ENCODE measurements at places on chromosomes 3 and 15. TPM values are rescaled to one million over a fixed set of nuclear protein-coding genes. Genes with fewer than 3 reads are reported as not detected.

DNA sequence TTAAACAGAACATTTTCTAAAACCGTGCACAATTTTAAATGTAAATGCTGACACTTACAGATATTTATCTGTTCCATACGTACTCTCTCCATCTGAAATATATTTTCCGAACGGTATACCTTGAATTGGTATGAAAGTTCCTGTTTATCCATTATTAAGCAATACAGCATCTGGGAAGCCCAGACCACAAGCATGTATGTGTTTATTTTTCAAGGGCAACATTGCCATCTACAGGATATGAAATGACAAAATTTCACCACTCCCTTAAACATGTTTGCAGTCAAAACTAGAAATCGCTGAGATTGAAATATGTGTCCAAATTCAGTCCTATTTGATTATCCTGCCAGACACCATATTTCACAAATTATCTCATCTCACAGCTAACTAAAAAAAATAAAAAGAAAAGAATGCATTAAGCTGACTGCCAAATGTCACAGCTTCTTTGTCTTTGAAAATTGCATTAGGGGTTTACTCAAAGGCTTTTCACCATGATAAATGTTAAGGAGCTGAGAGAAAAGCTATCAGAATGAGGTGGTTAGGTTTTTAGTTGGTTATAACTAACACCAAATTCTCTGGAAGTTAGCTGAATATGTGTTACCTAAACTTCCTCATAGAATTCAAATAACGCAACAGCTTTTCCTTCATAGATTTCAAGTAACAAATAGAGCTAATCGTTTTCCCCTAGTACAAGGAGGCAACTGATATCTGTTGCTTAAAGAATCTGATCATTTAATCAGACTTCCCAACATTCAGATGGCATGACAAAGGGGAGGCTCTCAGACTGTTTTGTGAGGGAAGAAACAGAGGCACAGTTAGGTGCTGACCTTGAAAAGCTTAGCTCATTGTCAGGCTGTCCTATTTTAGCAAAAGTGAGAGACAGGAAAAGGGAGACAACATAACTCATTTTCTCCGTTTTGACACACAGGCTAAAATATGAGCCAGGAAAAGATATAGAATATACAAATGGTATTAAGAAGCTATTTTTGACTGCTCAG, 533.1 kb downstream of the TBL1XR1 start:
- no peak for DNase-seq

The SCG5 gene
- 2.8 TPM for total RNA-seq

- no peak for DNase-seq
Measured at GRCh38 chr15:75360391-75360790, 8.0 kb downstream of the MAN2C1 start.

GRCh38 chr15:60389261-60390077, 8.3 kb downstream of the ANXA2 start:
- DNase-seq: no peak

GRCh38 chr3:87997298-87997697, 61.5 kb downstream of the CGGBP1 start:
- DNase-seq: peak; percentile 41

The SNTN gene
- not detected for total RNA-seq

DNA sequence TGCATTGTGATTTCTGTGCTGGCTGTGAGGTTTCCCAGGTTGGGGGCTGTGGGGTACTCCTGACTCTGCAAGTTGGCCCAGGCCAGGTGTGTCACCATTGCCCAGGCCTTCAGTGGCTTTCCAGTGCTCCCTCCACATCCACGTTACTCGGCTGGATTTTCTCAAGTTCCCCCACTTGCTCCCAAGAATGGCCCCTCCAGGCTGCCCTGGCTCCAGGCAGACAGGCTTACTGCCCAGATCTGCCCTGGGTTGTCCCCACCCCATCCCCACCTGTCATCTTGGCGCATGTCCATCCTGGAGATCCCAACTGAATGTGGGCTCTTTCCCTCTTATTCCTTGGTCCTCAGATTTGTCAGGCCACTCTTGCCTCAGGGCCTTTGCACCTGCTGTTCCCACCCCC, 3.6 kb downstream of the APBA2 start:
- no peak for DNase-seq

DNA sequence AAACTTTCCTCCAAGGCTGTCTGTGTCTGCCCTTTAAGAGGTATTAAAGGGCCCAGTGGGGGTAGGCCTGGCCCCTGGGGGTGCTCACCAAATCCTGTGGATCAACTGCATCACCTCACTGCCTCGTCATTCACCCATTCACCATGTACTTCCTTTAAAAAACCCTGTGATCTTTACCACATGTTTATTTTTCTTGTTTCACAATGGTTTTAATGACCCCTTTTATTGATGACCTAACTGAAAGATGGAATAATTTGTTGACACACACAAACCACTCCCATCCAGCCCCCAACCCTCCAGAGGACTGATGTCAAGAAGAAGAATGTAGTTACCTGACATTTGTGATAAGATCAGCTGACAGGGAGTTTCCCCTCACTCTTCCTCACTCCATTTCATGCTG, 40.8 kb downstream of the KCNAB1 start:
- DNase-seq: no peak

GRCh38 chr15:51134416-51135199, 39.9 kb upstream of the TNFAIP8L3 start:
- DNase-seq: no peak

DNA sequence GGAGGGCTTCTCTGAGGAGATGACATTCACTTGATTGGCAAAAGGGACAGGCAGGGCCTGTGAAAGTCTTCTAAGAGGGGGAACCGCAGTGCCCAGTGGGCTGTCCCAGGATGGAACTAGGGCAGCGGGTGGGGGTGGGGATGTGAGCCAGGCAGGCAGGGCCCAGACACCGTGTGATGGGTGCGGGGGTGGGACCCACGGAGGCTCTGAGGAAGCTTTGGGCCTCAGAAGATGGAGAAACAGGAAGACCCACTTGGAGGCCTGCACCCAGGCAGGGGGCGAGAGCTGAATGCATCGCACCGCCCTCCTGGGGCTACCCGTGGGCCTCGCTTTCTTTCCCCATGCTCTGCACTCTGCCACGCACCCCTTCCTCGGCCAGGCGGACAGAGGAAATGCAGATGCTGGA, 32.9 kb upstream of the ACAD9 start:
- no peak for DNase-seq

The SEMA5B gene
- total RNA-seq: 0.17 TPM

The CCDC80 gene
- total RNA-seq: not detected

DNA sequence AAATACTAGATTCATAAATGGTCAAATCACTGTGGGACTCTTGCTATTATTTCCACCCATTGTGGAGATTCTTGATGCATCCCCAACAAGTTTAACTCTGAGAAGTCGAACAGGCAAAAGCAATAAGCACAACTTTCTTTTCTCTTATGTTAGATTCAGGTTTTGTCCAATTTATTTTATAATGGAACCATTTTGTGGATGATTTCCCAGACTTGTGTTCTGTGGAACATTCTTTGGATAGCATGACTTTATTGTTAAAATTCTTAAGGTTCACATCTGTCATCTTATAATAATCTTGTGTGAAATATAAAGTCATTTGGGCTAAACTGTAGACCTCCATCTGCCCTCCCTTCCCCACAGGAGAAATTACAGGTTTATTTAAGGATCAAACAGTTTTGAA, 213.7 kb downstream of the LPP start:
- DNase-seq: no peak

The EAF2 gene
- total RNA-seq: 13.3 TPM

- DNase-seq: no peak
Measured at GRCh38 chr3:128334086-128334645, 132.5 kb downstream of the DNAJB8 start.

GRCh38 chr3:192914848-192915247, 2.8 kb downstream of the MB21D2 start:
- no peak for DNase-seq

GRCh38 chr3:151479452-151479851, 18.6 kb upstream of the IGSF10 start:
- DNase-seq: no peak
